ENCODE measurements at places on chromosomes 16 and 17. TPM values are rescaled to one million over a fixed set of nuclear protein-coding genes. Genes with fewer than 3 reads are reported as not detected.

- H3K4me1 ChIP-seq = no peaks in the 10 kb centered on the region
- H3K27me3 ChIP-seq = no peaks in the 10 kb centered on the region
- no peak overlapping the region for H3K27ac ChIP-seq
- no peak for DNase-seq
- peaks cover 1% of the 10 kb centered on the region for H3K36me3 ChIP-seq
- H3K4me3 ChIP-seq = no peak overlapping the region
These were observed 167.3 kb upstream of the ZNF267 start for GRCh38 chr16:31706318-31706717.

GRCh38 chr17:56297184-56297583, 143.9 kb downstream of the ANKFN1 start:
- peaks cover 2% of the 10 kb centered on the region for H3K27me3 ChIP-seq
- H3K4me1 ChIP-seq = no peaks in the 10 kb centered on the region
- peak; percentile 57 for DNase-seq
- H3K4me3 ChIP-seq = no peak overlapping the region

DNA sequence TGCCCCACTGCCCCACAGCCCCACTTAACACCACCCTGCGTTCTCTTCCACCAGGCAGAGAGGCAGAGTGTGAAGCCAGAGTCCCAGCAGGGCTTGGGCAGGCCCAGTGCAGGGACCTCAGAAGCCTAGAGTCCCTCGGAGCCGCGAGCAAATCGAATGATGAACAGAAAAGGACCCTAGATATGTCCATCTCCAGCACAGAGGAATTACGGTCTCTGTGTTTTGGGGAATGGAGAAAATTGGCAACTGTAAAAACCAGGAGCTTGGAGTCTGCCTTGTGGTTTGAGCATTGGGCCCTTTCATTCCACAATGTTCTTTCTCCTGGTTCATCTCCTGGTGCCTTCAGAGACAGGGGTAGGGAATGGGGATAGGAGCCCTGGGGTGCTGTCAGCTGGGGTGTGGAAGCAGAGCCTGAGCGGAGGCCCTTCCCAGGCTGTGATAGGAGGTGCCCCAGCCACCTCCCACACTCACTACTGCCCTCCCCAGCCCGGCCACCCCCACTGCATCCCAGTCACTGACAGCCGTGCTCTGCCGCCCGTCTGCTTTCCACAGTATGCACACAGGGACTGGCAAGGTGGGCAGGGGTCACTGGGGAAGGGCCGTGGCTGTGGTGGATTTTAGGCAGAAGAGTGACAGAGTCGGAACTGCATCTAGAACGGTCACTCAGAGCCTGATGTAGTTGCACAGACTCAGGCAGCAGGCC, 26.7 kb downstream of the TBX4 start:
- peaks cover 48% of the 10 kb centered on the region for H3K4me1 ChIP-seq
- no peaks in the 10 kb centered on the region for H3K27me3 ChIP-seq
- DNase-seq = no peak
- peaks cover 47% of the 10 kb centered on the region for H3K36me3 ChIP-seq
- H3K27ac ChIP-seq = no peak overlapping the region

DNA sequence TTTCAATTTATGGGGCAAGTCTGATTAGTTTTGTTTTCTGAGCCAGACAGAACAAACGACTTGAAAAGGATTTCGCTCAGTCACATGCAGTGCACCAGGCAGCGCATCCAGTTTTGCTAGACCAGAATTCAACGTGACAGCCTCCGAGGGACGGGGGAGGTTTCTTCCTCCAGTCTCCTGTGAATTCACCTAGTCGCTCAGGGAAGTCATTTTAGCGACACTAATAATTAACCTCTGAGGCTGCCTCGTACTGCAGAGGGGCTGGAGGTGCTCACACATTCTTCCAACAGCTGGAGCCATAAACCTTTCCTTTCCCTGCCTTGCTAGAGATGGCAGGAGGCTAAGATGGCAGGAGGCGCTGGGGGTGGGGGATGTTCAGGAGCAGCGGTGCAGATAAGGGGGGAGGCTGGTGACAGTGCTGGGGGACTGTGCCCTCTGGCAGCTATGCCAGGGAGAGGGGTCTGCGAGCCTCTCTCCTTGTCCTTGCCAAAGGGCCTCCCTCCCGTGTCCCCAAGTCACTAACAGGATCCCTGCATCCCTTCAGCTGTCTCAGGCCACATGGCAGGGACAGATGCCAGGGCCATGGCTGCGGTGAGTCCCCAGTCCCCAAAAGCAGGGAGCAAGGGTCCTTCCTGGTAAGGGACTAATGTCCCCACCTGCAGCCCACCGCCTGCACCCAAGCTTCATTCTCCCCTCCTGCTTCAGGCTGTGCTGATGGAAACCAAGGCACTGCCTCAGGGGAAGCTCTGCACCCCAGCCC, 24.0 kb downstream of the MXRA7 start:
- peaks cover 20% of the 10 kb centered on the region for H3K4me1 ChIP-seq
- no peaks in the 10 kb centered on the region for H3K27me3 ChIP-seq
- no peak overlapping the region for H3K4me3 ChIP-seq
- no peak for DNase-seq

DNA sequence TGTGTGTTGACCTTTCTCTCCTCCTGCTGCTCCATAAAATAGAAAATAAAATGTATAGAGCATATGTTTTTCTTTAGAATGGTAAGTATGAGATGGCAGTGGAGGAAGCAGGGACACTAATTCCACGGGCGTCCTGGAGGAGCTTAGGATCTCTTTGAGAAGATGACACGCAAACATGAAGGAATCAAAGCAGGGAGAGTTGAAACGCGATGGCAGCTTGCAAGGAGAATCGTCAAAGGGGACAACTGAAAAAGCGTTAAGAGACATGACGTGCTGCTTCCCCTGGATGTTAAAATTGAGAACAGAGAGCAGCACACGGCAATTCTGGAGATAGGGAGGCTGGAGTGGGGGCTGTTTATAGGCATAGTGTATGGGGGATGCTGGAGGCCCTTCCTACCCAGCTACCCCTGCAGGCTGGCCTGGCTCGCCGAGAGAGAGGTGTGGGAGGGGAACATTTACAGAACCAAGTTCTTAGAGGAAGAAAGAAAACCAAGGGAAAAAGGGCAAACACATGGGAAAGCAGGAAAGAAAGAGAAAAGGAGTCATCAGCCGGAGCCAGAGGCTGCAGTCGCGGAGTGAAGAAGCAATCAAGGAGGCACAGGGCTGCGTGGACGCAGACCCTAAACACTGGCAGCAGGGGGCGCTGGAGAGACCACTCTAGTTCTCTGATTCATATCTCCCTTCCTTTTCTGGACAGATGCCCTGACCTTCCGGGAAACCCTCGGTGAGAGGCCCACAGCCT, 55.8 kb downstream of the MYH13 start:
- no peak overlapping the region for H3K4me3 ChIP-seq
- H3K36me3 ChIP-seq = no peaks in the 10 kb centered on the region
- no peak overlapping the region for H3K27ac ChIP-seq
- H3K4me1 ChIP-seq = no peaks in the 10 kb centered on the region

DNA sequence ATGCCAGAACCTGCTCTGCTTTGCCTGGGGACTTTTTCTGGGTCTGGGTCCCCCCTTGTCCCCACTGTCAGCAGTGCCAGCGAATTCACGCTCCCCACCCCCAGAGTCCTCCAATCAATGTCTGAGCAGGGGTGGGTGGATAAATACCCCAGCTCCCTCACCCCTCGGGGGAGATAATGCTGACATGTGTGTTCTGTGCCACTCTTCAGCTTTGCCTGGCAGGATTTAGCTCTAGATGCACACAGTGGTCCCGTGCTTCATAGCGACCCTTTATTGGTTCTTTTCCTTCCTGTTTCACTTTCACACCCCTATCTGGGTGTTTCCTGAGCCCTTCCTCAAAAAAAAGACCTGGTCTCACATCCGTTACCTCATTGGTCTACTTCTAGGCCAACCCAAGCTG, 277.0 kb downstream of the NPIPA8 start:
- no peaks in the 10 kb centered on the region for H3K4me1 ChIP-seq
- no peak overlapping the region for H3K4me3 ChIP-seq
- no peak overlapping the region for H3K27ac ChIP-seq
- H3K36me3 ChIP-seq = no peaks in the 10 kb centered on the region
- DNase-seq = no peak
- no peaks in the 10 kb centered on the region for H3K27me3 ChIP-seq

DNA sequence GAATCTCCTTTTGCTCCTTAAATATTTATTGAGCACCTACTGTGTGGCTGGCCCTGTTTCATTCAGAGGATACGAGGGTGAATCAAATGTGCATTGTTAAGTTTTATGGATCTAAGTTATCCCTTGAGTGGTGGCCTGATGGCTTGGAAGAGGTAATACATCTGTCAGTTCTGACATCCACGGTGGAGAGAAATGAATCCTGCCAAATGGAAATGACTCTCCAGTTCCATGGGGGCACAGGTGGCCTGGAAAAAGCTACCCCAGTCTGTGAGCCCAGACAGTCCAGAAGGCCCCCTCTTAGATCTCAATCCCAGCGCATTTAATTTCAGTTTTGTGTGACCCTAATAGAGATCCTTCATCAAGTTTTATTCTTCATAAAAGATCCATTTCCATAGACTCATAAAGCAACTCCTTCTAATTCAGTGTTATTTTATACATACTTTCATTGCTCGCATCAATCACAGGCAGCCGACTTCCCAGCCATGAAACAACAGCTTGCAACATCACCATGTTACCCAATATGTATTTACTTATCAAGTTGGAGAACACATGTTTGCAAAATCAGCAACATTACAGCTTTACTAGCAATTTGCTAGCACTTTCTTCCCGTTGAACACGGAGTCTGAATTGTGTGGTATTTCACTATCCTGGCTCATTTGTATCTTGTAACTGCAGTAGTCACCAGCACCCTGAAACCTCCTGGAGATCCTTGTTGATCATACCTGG, 334.8 kb upstream of the HSBP1 start:
- H3K36me3 ChIP-seq = no peaks in the 10 kb centered on the region
- H3K4me3 ChIP-seq = no peak overlapping the region
- DNase-seq = no peak
- H3K4me1 ChIP-seq = no peaks in the 10 kb centered on the region
- H3K27ac ChIP-seq = no peak overlapping the region

DNA sequence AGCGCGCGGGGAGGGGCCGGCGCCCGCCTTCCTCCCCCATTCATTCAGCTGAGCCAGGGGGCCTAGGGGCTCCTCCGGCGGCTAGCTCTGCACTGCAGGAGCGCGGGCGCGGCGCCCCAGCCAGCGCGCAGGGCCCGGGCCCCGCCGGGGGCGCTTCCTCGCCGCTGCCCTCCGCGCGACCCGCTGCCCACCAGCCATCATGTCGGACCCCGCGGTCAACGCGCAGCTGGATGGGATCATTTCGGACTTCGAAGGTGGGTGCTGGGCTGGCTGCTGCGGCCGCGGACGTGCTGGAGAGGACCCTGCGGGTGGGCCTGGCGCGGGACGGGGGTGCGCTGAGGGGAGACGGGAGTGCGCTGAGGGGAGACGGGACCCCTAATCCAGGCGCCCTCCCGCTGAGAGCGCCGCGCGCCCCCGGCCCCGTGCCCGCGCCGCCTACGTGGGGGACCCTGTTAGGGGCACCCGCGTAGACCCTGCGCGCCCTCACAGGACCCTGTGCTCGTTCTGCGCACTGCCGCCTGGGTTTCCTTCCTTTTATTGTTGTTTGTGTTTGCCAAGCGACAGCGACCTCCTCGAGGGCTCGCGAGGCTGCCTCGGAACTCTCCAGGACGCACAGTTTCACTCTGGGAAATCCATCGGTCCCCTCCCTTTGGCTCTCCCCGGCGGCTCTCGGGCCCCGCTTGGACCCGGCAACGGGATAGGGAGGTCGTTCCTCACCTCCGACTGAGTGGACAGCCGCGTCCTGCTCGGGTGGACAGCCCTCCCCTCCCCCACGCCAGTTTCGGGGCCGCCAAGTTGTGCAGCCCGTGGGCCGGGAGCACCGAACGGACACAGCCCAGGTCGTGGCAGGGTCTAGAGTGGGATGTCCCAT, 232.8 kb downstream of the SEC14L1 start:
- no peaks in the 10 kb centered on the region for H3K36me3 ChIP-seq
- H3K27me3 ChIP-seq = no peaks in the 10 kb centered on the region
- no peak for DNase-seq

DNA sequence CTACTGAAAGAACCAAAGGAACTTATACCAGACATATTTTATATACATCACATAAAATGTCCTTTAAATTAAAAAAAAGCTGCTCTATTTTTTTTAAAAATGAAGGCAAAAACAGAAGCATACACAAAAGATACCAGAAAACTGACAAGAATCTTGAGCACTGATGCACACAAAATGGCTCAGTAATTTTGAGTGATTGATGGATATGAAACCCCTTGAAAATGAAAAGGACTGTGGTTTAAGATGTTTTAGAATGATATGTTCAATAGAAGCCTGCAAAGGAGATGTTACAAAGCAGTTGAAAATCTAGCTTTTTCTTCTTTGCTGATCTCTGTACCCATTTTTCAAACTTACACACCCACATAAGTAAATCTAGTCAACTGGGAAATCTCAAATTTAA, 2.7 kb downstream of the C16orf87 start:
- no peak overlapping the region for H3K4me3 ChIP-seq
- DNase-seq = no peak
- H3K4me1 ChIP-seq = peaks cover 6% of the 10 kb centered on the region
- H3K27me3 ChIP-seq = no peaks in the 10 kb centered on the region

GRCh38 chr17:44745301-44745700, 13.5 kb upstream of the ADAM11 start:
- no peaks in the 10 kb centered on the region for H3K27me3 ChIP-seq
- peaks cover 2% of the 10 kb centered on the region for H3K36me3 ChIP-seq
- H3K4me1 ChIP-seq = no peaks in the 10 kb centered on the region
- no peak overlapping the region for H3K4me3 ChIP-seq
- H3K27ac ChIP-seq = no peak overlapping the region
- DNase-seq = no peak

GRCh38 chr16:10318798-10319500, 66.9 kb upstream of the ATF7IP2 start:
- no peak for DNase-seq
- H3K36me3 ChIP-seq = no peaks in the 10 kb centered on the region
- no peaks in the 10 kb centered on the region for H3K4me1 ChIP-seq
- H3K27me3 ChIP-seq = no peaks in the 10 kb centered on the region
- H3K27ac ChIP-seq = no peak overlapping the region

DNA sequence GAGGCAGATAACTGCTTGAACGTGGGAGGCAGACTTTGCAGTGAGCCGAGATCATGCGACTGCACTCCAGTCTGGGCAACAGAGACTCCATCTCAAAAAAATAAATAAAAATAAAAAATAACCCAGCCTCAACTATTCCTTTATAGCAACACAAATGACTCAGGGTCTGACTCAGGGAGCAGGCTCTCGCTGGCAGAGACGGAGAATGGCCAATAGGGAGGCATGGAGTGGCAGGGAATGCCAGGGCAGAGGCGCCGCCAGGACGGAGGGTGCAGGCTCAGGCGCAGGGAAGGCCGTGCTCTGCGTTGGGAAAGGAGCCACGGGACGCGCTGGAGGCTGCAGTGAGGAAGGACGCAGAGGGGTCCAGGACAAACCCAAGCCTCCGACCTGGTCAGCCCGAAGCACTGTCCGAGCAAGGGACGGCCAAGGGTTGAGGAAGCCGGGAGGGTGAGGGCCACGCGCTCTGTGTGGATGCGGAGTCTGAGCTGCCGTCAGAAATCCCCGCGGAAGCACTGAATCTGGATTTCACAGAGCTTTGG, 40.3 kb downstream of the PKD1 start:
- H3K4me3 ChIP-seq = no peak overlapping the region
- no peak overlapping the region for H3K27ac ChIP-seq
- H3K27me3 ChIP-seq = no peaks in the 10 kb centered on the region
- H3K36me3 ChIP-seq = peaks cover 45% of the 10 kb centered on the region
- peaks cover 2% of the 10 kb centered on the region for H3K4me1 ChIP-seq

The ADAP2 gene
- 4.3 TPM for total RNA-seq

The EVI2B gene
- 0.33 TPM for total RNA-seq

The TPSD1 gene
- not detected for total RNA-seq

The CDH15 gene
- total RNA-seq = 0.99 TPM

The NXPH3 gene
- total RNA-seq = 0.66 TPM

The ABCC3 gene
- total RNA-seq = 34.8 TPM

The NPIPB9 gene
- 1.7 TPM for total RNA-seq

Measured in fibroblast of lung (primary cell).